Activated CD8-positive, alpha-beta memory T cell treated with anti-CD3 and anti-CD28 coated beads for 48 hours (primary cell): ENCODE measurements at places on chromosomes 3 and 15.

DNA sequence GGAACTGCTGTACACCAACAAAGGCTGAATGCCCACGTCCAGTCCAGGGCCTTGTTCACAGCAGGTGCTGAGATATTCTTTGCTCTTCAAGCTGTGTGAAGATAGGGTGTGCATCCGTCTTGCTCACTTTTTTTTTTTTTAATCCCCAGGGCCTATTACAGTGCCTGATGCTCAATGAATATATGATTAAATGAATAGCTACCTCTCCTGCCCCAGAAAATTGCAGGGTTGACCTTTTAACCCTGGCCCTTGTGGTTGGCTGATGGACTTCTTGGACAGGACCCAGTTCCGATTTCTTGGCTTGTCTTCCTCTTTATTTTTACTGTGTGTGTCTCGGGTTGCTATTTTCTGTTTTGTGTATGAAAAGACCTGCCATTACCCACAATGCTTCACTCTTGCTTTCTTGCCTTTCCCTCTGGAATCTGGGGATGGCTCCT is 2.9 kb upstream of the FYTTD1 start:
- no peak for DNase-seq

DNA sequence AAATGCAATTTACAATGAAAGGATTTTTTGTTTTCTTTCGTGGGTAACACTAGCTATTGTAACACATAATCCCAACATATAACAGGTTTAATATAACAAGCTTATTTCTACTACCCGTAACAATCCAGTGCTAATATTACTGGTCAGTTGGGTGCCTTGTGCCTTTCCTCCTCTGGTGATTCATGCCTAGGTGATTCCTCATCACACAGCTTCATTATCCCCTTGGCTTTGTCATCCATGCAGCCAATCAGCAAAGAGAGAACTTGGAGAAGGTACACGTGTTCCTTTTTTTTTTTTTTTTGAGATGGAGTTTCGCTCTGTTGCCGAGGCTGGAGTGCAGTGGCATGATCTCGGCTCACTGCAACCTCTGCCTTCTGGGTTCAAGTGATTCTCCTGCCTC is 30.7 kb downstream of the CHST14 start:
- DNase-seq, result no peak

DNA sequence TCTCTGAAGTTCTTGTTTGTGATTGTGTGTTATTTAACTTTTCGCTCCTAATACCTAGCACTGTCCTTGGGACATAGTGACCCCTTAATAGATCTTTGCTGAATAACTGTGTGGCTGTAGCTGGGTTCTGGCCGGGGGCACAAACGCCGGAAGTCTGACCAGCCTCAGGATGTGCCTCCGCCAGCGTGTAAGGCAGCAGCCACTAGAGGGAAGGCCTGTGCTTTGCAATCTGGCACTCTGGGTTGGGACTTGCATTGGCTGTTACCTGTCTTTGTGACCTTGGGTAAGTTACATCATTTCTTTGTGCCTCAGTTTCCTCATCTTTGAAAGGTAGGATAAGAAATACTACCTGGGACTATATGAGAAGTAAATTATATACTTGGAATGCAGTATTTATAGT is 158.7 kb downstream of the GHSR start:
- DNase-seq, result no peak

GRCh38 chr3:14768881-14769280 is 49.9 kb upstream of the FGD5 start:
- DNase-seq, result no peak

DNA sequence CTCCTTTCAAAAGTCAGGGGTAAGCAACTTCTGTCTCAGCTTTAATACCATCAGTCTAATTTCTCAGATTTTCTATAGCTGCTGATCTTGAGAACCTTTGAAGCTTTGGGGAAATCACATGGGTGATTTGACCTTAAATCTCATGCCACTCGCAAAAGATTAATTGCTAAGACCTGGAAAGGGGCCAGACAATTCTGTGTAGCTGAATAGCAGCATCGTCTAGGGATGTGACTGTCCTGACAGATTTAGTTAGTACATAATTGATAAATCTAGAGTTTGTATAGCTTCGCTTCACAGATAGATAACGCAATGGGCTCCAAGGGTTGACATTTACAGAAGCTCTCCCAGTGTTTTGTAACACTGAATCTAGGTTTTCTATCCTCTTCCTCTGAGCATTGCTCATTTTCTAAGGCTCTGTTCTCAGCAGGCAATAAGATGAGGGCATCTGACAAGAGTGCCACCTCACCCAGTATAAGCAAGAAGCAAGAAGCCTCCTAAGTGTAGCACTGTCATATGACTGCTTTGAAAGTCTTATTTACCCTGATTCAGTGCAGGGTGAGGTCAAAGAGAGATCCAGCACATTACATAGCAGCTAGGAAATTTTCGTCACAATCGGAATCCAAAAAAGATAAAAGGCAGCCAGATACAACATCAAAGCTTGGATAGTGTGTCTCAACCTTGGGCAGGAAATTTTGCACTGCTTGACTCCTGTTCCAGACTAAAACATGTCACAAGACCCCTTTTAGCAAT is 47.7 kb upstream of the DUT start:
- DNase-seq, result no peak

DNA sequence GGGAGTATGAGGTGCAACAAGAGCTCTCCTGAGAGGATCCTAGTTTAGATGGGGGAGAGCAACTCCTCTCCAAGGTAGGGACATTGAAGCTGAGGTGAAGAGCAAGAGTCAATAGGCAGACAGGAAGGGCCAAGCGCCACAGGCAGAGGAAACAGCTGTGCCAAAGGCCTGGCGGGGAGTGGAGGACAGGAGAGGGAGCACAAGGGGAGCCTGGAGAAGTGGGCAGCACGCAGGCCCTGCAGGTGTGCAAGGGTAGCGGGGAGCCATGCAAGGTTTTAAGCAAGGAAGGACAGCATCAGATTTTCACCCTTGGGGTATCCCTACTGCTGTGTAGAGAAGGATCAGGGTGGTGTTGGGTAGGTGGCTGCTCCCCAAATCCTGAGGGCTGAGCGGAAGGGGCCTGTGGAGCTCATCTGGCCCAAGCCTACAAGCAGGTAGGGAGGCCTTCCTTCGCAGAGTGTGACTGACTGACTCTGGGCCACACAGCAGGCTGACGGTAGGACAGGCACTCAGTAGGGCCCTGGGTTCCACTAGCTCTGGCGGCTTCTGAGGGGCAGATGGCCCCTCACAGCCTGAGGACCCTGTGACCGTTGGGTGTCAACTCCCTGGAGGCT is 13.3 kb downstream of the CHST13 start:
- DNase-seq, result no peak

DNA sequence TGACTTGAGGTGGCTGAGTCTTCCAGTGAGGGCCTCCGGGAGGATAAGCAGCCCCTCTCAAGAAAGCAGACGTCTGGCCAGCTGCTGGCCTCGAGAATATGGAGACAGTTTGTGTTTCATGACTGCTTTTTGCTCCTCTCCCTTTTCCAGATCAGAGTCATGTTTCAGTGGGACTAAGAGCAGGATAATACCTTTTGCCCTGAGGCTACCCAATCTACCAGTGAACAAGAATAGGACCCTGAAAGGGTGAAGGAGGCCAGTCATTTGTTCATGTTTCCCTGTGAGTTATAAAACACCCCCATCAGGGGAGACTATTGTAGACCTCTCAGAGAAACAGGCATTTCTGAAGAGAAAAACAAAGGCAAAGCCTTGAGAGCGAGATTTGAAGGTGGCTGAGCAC is 137.4 kb downstream of the RYR3 start:
- DNase-seq, result no peak

- no peak for DNase-seq
Measured at GRCh38 chr3:138848696-138849095, 14.0 kb upstream of the PIK3CB start.

DNA sequence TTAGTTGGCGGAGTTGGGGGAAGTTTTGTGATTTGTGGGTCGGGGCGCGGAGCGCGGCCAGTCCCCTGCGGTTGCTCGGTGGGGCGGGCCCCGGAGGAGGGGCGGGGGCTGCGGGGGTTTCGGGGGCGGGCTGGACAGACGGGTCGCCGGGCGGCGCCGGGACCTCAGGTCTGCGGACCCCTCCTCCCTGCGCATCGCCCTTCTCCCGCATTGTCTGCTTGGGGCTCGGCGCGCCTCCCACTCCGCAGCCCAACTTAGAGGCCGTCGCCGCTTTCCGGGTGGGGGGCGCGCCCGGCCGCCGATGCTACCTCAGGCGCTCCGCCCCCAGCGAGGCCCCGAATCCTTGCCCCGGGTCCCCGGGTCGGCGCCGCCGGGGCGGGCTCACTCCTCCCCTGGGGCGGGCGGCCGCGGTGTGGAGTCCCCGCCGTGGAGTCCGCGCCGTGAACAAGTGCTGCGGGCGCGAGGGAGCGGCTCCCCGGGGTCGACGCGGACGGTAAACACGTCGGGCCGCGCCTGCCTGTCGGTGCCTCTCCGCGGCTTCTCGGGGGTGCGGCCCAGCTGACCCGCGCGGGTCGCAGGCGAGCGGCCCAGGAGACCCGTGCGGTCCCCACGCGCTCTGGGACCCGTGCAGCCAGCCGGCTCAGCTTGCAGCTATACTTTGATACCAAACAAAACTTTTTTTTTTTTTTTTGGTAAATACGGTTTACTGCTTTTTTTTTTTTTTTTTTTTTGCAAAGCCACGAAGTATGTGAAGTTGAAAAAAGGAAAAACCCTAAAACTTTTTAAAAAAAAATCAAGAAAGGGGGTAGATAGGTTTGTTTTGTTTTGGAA is 624 bp downstream of the AKAP13 start:
- peak; percentile 48 for DNase-seq

- no peak for DNase-seq
Measured at GRCh38 chr3:124557433-124558232, 172.6 kb upstream of the UMPS start.

DNA sequence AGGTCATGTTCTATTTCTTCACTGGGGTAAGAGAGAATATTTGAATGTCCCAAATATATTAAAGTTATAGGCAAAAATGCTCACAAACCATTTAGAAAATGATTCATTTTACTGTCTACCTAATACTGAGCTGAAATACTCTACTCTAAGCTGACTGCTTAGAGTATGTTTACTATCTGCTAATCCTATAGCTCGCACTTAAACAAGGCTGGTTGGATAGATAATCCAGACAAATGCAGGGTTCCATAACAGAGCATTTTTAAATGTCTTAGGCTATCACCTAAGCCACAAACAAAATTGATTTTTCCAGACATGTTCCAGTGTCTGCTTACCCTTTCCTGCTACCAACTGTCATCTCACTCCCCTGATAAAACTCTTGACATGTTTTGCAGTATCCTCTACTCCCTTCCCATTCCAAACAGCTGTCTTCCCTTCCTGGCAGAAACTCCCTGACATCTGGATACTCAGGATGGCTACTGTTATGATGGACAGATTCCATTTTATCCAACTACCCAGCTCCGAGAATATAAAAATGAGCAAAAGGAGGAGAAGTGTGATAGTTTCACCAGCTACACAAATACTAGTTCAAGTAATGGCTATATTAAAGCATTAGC is 1034.7 kb downstream of the FHIT start:
- DNase-seq, result no peak

DNA sequence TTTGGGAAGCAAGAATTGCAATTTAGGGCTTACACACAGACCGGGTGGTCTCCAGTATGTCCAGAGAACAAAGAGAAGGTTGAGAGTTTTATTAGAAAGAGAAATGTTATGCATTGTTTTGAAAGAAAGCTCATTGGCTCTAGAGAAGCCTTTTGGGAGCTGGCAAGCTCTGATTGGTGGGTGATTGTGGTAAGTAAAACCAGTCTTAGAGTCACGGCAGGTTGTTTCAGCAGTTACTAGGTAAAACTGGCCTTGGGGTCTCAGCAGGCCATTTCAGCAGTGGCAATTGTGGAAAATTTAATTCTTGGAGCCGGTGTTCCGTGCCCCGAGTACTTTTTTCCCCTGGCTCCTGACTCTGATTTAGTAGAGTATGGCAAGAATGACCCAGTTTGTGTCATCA is 78.1 kb downstream of the MRPL46 start:
- no peak for DNase-seq

- no peak for DNase-seq
Measured at GRCh38 chr3:46922871-46923558, 45.5 kb downstream of the PTH1R start.

GRCh38 chr15:67076147-67076843 is 10.9 kb downstream of the SMAD3 start:
- DNase-seq, result no peak

DNA sequence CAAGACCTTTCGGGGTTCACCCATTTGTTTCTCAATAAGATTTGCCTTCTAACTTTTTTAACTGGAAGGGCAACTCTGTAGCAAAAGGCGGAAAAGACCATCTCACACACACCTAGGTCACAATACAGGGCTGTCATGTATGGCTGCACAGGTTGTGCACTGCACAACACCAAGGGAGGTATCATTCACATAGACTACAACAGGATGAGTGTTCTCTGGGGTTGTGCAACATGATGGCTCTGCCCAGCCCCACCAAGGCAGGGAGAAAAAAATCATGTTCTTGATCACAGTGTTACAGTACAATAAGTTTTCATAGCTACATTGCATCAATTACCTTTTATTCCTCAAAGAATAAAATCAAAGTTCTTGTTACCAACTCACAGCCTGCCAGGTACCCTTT is 52.8 kb downstream of the ANXA2 start:
- no peak for DNase-seq

DNA sequence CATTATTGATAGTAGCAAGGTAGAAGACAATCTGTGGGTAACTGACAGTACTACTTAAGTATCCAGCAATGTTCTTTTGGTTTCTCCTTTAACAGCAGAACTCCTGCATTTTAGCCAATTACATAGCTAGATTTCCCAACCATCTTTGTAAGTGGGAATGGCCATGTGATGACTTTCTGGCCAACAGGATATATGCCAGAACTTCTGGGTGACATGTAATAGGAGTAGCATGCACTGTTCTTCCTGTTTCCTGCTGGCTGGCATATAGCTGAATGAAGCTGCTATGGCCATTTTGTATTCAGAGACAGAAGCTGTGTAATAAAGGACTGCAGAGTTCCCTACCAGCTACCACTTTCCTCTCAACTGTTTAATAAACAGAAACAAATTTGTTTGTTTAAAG is 18.0 kb downstream of the SPICE1 start:
- DNase-seq, result no peak

DNA sequence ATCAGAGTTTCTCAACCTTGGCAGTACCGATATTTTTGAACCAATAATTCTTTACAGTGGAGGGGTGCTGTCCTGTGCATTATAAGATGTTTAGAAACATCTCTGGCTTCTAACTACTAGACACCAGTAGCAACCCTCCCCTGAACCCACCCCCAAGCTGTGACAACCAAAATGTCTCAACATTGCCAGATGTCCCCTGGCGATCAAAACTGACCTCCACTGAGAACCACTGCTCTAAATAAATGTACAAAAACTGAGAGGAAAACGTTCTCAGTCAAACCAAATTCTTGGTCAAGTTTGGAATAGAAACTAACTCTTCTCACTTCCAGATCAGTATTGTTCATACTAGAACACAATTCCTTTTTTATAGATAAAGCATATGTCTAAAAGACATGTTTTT is 58.5 kb downstream of the GPR160 start:
- DNase-seq, result no peak

- DNase-seq, result no peak
Measured at GRCh38 chr15:52057996-52058395, 39.0 kb downstream of the MAPK6 start.

- no peak for DNase-seq
Measured at GRCh38 chr3:130488769-130489450, 28.1 kb upstream of the COL6A6 start.
